Nephron progenitor cell (in vitro differentiated cells): ENCODE measurements at places on chromosomes 3 and 15.
A peak's percentile ranks its signal among the peaks of the same experiment; 100 is the strongest.

DNA sequence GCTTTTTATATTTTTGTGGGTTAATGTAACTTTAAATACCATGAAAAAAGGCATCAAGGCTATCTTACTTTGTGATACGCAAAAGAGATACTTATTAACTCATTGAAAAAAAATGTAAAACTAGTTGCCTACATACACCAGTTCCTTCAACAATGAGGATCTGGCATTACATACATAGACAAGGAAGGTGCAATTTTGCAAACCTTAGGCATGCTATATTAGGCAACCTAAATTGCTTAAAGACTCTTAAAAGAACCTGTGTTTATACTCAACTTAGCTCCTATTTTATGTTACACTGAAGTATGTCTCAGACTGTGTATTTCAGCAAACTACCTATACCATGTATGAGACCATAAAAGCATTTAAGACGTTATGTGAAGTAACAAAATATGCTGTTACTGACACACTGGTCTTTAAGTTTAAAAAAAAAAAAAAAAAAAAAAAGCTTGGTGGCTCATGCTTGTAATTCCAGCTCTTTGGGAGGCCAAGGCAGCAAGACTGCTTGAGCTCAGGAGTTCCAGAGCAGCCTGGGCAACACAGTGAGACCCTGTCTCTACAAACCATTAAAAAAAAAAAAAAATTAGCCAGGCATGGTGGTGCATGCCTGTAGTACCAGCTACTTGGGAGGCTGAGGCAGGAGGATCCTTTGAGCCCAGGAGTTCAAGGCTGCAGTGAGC, 9.1 kb downstream of the TASOR start:
- DNase-seq = no peak

GRCh38 chr3:99845999-99846398, 28.3 kb downstream of the CMSS1 start:
- no peak for DNase-seq

DNA sequence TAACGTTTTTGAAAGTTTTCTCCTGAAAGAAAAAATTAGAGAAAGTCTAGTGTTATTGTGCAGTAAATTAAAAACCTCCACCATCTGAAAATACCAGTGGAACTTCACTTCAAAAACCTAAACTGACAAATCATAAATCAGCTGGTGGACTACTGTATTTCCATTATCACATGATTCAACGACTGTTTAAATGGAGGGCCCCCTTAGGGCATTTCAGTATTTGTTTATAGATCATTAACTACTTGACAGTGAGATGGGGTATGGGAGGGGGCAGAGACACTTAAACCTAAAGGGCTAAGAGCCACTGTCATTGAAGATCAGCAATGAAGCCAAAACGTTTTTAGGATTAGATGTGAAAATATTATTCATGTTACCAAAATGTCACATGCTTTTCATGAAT, 8.8 kb upstream of the C15orf61 start:
- no peak for DNase-seq

DNA sequence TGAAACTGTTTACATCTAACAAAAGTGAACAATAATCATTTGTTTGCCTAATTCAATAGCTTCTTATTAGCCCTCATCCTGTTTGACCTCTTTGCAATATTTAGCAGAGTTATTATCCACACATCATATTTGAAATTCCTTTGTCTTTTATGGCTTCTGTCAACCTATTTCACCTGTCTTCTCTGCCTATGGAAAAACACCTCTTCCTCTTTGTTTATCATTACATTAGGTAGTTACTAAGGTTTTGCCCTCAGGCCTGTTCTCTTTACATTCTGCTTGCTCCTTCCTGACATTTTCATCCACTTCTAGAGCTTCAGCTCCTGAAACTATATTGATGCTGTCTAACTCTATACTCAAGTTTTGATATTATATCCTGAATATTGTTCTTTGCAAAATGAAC, 183.0 kb downstream of the SUCNR1 start:
- no peak for DNase-seq

DNA sequence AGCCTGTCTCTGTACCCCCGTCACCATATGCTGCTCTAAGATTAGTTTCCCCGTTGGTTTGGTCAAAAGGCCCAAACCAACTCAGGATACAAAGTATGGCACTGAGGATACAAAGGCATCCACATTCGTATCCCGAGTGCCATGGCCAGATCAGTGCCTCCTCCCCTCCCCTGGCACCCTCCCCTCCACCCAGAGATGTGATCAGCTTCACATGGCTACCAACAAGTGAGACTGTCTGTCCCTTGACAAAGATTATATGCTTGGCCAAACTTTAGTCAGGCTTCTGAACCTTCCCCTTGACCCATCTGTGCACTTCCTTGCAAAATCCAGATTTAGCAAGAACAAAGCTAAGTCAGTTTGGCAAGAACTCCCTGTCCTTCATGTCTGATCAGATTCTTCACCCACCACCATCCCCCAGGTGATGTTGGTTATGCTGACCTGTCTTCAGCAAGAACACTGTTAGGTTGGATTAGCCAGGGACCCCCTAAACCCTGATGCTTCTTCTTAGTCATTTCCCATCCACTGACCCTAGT, 61.7 kb downstream of the KLF15 start:
- DNase-seq = no peak

GRCh38 chr3:102478160-102478559, 43.3 kb downstream of the ZPLD1 start:
- DNase-seq = no peak

- no peak for DNase-seq
Measured at GRCh38 chr3:31530039-31530959, 2.4 kb upstream of the STT3B start.

GRCh38 chr3:158802409-158803268, 785 bp downstream of the MFSD1 start:
- DNase-seq = no peak

GRCh38 chr15:87207990-87208580, 1048.5 kb downstream of the NTRK3 start:
- DNase-seq = no peak

DNA sequence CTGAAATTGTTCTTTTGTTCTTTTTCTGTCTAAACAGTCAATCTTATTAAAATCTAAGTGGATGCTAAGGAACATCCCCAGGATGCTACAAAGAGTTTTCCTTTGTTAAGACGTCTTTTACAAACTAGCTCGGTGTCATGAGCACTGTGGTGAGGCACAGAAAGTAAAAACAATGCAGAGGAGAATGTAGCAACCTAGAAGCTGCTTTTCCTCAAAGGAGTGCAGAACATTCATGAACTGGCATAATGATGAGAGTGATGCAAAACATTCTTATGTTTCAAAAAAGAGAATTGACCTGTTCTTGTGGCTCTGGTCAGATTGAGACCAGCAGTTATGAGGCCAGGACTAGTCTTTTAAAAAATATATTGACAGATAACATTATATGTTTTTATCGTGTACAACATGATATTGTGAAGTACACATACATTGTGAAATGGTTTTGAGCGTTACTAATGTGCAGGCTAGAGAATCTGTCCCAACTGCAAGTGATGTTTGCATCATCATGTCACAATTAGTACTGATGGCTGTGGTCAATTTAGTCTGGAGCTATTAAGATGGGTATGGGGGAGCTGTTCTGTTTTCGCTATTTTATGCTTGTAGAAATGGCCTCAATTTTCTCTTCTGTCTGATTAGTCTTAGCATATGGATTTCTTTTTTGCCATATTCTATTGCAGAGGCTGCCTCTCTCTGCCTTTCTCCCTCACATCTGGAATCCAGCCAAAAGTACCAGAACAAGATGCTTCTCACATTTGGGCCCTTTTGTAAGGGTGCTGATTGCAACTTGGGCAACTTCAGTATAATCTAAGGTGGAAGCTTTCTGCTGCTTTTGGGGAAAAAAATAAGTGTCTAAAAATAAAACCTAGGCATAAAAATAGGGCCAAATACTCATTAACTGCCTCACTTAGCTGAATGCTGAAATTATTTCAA, 50.2 kb downstream of the HHLA2 start:
- DNase-seq = no peak

DNA sequence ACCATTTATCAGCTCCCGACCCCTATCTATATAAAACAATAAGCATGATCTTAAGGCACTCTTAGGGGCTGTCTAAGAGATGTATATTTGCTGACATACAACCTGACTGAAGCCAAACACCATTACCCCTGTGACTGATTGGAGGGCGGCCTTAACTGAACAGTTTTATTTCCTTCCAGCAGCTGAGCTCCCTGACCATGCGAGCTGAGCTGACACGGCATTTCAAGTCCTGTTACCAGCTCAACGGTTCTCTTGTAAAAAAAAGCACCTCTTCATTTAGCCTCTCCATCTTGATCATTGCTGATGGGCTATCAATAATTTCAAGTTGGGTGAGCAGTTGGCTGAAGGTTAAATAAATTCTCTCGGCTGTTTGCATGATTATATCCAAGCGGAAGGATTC, 33.4 kb upstream of the BNIP2 start:
- DNase-seq = peak; percentile 35
